Nasal cavity respiratory epithelium epithelial cell of viscerocranial mucosa (primary cell): ENCODE measurements at places on chromosomes 4 and X. TPM values are rescaled to one million over a fixed set of nuclear protein-coding genes. Genes with fewer than 3 reads are reported as not detected.

The RENBP gene
- 1.0 and 3.6 TPM in 2 replicates for total RNA-seq

The STBD1 gene
- total RNA-seq, result 8.9 and 14.0 TPM in 2 replicates

The PROM1 gene
- 0.34 and 1.4 TPM in 2 replicates for total RNA-seq

The GUCY1B1 gene
- 1.4 and 2.7 TPM in 2 replicates for total RNA-seq

The RAPGEF2 gene
- total RNA-seq, result 37.6 and 42.7 TPM in 2 replicates

The GAGE2A gene
- not detected in 2 replicates for total RNA-seq

The NWD2 gene
- total RNA-seq, result 0.07 and 0.34 TPM in 2 replicates

The WWC2 gene
- total RNA-seq, result 8.9 and 27.2 TPM in 2 replicates

The FMR1NB gene
- not detected in 2 replicates for total RNA-seq

The KLKB1 gene
- not detected in 2 replicates for total RNA-seq

The FRMPD3 gene
- under 0.01 TPM in 1 of 2 replicates, not detected in the other for total RNA-seq

The GLRA3 gene
- total RNA-seq, result not detected in 2 replicates

The BMP3 gene
- total RNA-seq, result under 0.01 and 0.36 TPM in 2 replicates

The ZNF185 gene
- total RNA-seq, result 143 and 162 TPM in 2 replicates

The ZNF157 gene
- under 0.01 and 0.07 TPM in 2 replicates for total RNA-seq

The PPP2R2C gene
- total RNA-seq, result 2.7 and 17.4 TPM in 2 replicates

The CXorf49 gene
- not detected in 2 replicates for total RNA-seq

The SPANXN3 gene
- total RNA-seq, result not detected in 2 replicates

The FAM9B gene
- not detected in 2 replicates for total RNA-seq
